Fibroblast of skin of left biceps (primary cell): ENCODE measurements at places on chromosomes 2 and 18.

DNA sequence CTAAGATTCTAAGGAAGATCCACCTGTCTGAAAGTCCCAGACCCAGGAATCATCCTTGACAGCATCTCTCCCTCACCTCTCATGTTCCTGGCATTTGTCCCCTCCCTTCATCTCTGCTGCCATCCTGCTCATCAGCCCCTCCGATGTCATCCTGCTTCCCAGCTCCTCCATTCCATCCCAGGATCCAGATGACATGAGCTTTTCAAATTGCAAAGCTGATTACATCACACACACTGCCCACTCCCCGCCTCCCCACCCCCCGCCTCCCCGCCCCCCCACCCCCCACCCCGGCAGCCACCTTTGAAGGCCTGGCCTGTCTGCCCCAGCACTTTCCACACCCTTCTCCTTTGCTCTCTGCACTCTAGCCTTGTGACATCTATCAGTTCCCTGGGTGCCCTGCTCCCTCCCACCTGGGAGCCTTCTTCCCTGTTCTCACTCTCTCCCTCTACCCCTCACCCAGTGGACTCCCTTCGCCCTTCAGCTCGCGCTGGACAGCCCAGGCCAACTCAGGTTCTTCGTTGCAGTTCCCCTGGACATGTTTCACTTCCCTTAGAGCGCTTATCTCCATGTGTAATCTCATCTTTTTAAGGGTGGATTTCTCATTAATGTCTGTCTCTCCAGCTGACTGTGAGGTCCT, 61.6 kb downstream of the DNMT3A start:
- DNase-seq: no peak

- DNase-seq: no peak
These were observed 15.6 kb downstream of the ATOH8 start for GRCh38 chr2:85769236-85769982.

GRCh38 chr18:23038712-23039111, 96.6 kb upstream of the CABLES1 start:
- peak; percentile 88 for DNase-seq

DNA sequence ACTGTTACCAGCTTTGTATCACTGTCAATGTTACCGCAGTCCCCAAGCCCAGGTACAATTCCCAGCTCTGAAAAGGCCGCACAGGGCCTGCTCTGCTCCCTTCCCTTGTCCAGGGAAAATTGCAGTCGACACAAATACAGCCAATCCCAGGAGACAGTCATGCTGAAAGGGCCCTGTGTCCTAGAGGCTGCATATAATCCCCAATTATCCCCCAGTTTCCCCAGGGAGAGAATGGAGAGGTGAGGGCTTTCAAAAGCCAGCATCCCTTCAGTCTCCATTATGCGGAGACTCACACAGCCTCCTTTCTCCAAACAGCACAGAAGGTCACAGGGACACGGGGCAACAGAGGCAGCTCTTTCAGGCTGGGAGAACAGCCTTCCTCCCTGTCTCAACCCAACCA, 17.1 kb upstream of the CTIF start:
- no peak for DNase-seq

GRCh38 chr2:109257653-109258052, 128.6 kb downstream of the SH3RF3 start:
- DNase-seq: no peak

DNA sequence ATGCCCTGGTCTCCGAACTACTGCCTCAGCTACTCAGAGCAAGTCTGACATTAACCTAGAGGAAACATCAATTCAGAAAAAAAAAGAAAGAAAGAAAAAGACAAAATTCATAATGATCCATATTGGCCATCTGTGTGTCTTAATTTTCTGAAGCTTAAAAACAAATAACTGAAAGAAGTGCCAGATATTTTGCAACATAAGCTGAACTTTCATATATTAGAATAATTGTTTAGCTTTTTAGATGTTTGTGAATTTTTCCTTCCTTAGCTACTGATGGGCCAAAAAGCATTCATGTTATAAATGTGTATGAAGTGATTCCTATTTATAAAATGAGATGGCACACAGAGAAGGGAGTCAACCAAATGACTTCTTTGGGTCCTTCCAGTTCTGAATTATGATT, 555.0 kb upstream of the CHAC2 start:
- no peak for DNase-seq

DNA sequence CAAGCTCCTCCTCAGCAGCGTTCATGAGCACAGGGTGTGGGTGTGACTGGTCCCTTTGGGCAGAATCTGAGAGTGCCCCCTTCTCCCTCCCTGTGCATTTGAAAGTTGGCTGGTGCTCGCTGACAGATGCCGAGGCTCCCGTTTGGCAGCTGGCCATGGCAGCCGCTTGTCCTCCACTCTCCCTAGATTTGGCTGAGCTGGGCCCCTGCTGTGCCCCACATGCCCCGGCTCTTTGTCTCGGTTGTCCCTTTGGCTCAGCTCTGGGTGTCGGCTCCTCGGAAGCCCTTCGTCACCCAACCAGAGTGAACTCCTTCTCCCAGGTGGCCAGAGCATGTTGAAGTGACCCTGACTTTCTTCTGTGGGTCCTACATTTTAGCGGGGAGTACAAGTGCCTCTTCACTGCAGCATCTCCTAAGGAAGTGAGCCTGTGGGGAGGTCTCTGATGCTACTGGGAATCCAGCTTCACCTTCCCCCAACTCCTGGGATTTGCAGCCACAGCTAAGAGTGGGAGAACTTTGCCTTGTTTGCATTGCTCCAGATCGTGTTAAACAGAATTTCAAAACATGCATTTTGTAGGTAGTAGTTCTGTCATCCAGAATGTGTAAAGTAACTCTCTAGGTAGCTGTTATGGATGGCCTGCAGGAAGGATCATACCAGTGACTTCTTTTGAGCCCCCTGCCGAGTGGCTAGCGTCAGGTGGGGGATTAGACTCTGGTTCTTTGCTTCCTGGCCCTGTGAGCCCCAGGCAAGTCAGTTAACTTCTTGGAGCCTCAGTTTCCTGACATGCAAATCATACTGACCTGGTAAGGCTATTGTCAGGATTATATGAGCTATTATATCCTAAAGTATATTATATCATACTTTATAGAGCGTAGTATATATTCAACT, 24.2 kb downstream of the HPCAL1 start:
- DNase-seq: no peak

GRCh38 chr2:177221970-177222369, 9.4 kb downstream of the HNRNPA3 start:
- no peak for DNase-seq

DNA sequence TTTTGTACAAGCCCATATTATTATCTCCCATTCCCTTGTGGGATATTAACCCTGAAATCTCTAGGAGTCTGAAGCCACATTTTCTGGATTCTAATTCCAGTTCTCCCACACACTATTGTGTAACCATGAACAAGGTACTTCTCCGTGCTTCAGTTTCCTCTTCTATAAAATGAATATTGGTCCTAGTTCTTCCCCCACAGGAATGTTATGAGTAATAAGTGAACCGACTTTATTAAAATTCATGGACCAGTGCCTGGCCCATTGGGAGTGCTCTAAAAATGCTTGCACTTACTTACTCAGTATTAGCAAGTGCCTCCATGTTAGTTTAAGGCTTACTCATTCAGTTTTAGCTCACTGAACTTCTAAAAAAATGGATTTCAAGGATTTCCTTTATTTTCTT, 1.4 kb upstream of the ACMSD start:
- peak; percentile 85 for DNase-seq

DNA sequence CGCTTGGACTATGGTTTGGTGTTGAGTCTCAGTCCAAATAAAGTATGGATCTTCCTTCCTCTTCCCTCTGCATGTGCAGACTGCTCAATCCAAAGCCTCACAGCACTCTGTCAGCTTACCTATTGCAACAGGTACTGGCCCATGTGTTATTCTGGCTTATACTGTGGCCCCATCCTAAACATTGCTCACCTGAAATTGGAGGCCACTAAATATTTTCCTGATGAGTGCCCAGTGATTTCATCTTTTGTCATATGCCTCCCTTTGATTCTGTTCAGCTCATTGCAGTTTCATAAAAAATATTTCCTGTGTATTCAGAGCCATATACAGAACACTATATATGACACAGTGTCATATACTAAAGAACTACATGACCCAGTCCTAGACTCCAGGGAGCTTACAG, 86.3 kb upstream of the FAM136A start:
- DNase-seq: no peak

GRCh38 chr2:241926541-241927311, 57.2 kb downstream of the RTP5 start:
- DNase-seq: no peak

- DNase-seq: no peak
These were observed 18.4 kb downstream of the FMNL2 start for GRCh38 chr2:152353364-152353763.

GRCh38 chr18:27206411-27206810, 21.3 kb upstream of the CHST9 start:
- no peak for DNase-seq

DNA sequence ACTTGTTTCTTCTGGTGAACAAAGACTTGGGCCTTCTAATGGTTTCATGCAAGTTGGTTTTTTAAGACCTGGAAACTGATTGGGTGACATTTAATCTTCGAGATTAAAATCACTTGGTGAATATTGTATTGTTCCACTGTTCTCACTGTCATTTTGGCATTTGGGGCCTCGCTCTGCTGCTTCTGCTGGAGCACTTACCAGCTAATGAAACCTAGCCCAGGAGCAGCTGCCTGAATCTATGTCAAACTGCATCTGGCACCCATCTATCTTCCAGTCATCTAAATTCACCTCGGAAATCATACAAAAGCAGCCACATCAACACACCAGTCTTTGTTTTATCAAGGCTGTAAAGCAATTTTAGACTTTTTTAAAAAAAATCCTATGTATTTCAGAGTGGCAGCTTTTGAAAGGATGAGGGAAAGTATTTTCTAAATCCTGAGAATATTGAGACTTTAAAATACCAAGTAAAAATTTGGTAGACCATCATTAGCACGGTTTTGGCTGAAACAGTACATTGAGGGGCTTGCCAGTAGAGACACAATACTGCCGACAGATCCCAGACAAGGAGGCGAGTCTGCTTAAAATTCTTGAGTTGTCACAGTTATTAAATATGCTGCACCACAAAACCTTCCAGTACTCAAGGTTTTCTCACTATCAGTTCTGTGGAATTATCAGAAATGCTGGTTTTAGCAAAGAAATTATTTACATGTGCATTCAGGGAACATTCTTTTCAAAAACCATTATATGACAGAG, 26.1 kb upstream of the SERTAD2 start:
- DNase-seq: no peak

- DNase-seq: no peak
These were observed 434.5 kb upstream of the RAB12 start for GRCh38 chr18:8174771-8175170.

DNA sequence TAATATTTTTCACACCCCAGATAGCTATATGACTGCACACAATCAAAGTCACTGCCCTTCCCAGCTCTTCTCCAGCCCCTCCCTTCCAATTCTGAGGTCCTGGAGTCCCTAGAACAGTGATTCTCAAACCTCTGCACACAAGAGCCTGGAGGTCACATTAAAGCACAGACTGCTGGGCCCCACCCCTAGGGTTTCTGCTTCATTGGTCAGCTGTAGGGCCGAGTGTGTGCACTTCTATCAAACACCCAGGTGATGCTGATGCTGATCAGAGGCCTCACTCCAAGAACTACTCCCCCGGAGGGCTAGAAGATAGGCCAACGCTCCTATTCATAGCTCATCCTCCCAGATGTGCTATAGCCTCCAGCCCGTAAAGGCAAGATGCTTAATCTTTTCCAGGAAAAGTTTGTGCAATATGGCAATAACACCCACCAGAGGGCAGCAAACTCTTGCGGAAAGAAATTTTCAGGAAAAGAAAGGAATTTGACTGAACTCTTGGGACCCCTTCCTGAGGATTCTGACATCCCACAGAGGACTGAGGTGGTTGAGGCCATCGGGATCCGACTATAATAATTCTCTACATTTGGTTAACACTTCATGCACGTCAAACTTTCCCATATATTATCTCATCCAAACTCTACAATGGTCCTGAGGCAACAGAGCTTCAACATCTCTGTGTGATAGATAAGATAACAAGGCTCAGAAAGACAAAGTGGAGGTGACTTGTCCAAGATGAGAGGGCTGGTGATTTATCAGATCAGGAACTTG, 194.2 kb upstream of the PKDCC start:
- DNase-seq: no peak

DNA sequence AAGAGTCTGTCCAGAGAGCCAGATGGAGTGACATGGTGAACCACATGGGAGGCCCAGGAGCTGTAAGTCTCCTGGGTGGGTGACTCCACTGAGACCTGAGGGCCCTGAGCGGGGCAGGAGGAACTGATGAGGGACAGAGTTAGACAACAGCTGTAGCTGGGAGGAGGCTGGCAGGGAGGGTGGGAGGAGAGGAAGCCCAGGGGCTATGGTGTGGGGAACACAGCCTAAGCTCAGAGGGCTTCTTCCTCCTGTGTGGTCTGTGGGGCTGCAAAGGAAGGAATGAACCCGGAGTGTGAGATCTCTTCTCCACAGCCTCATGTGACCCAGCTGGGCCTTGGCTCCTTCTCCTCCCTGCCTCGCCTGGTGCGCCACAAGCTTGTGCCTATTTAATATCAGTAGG, 395.6 kb upstream of the HS6ST1 start:
- no peak for DNase-seq

GRCh38 chr2:109613081-109613921, 465 bp downstream of the SEPTIN10 start:
- no peak for DNase-seq

DNA sequence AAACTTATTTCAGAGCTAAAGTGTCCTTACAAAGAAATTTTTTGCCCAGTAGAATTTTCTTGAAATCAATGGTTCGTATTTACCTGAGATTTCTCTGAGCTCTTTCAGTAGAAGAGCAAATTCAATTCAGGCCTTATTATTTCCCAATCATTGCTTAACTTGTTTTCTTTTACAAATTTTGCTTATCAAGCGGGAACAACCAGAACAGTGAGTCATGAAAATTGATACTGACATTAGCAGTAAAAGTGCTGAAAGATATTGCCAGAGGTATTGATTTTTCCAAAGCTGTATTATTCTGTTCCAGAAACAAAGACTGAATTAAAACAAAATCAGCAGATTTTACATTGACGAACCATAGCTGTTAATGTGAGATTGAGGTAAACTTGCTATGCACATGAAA, 10.1 kb upstream of the RIOK3 start:
- no peak for DNase-seq

- DNase-seq: no peak
These were observed 121.0 kb upstream of the SLC39A10 start for GRCh38 chr2:195535911-195536522.

DNA sequence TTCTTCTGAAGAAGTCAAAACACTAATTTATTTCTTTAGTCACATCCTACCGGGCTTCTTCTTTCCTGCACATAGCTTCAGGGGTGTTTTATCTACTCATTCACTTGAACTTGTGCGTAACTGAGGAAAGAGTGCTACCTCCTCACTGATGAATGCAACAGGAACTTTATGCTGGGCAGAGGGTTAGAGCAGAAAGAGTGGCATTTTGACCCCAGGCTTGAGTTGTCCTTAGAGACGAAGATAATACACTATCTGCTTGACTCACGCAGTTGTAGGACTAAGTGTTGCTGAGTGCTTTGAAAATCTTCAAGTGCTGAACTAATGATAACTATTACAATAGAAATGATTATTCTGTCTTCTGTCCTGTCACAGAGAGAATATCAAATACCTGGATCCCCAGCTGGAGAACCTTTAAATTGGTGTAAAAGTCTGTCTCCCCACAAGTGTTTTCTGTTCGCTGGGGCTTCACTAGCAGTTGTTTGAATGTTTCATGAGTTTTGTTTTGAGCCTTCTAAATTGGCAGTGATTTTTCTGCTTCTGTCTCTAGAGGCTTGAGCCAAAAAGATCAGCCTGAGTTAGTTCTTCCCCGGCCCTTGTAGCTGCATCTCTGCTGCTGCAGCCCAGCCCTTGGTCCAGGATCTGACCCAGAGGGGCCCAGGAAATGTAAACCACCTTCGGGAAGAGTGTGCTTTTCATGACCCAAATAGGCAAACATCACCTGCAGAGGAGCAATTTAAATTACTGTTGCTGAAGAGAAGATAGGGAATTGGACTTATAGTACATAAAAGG, 86.3 kb upstream of the LGALSL start:
- no peak for DNase-seq
